Progenitor cell of endocrine pancreas (in vitro differentiated cells): ENCODE measurements at places on chromosomes 12 and 14.
A peak's percentile ranks its signal among the peaks of the same experiment; 100 is the strongest.

DNA sequence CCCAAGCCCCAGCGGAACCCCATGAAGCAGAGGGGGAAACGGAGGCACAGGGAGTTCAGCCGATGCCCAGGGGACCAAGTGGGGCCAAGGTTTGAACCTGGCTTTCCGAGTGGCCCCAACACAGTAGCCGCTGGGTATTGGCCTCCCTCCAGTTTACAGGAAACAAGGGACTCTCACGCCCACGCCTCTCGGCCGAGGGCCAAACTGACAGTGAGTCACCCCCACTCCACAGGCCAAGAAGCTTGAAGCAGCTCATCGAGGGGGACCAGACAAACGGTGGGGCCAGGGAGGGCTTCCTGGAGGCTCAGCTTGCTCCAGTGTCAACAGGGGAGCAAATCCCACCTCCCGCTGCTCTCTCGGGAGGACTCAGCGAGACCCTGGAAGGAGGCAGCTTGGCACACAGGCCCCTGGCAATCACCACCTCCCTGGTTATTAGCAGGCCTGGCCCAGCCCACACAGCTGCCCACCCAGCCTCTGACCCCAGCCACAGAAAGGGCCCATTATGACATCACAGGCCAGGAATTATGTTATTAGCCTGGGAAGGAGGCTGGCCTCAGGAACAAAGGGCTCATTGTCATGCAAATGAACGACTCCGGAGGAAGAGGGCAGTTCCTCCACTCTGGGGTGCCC is 54.6 kb downstream of the NCOR2 start:
- no peak overlapping the region for H3K4me3 ChIP-seq
- no peaks in the 10 kb centered on the region for H3K27me3 ChIP-seq
- DNase-seq = no peak
- H3K4me1 ChIP-seq = peaks cover 29% of the 10 kb centered on the region
- peak overlapping the region; percentile 95 for H3K27ac ChIP-seq

- H3K27ac ChIP-seq = no peak overlapping the region
- H3K4me3 ChIP-seq = no peak overlapping the region
- no peaks in the 10 kb centered on the region for H3K36me3 ChIP-seq
- DNase-seq = no peak
- no peaks in the 10 kb centered on the region for H3K27me3 ChIP-seq
These were observed 26.1 kb upstream of the BHLHE41 start for GRCh38 chr12:26150736-26151450.

- no peak overlapping the region for H3K27ac ChIP-seq
- no peak overlapping the region for H3K4me3 ChIP-seq
- H3K36me3 ChIP-seq = no peaks in the 10 kb centered on the region
These were observed 19.2 kb upstream of the OAS1 start for GRCh38 chr12:112887550-112887949.

DNA sequence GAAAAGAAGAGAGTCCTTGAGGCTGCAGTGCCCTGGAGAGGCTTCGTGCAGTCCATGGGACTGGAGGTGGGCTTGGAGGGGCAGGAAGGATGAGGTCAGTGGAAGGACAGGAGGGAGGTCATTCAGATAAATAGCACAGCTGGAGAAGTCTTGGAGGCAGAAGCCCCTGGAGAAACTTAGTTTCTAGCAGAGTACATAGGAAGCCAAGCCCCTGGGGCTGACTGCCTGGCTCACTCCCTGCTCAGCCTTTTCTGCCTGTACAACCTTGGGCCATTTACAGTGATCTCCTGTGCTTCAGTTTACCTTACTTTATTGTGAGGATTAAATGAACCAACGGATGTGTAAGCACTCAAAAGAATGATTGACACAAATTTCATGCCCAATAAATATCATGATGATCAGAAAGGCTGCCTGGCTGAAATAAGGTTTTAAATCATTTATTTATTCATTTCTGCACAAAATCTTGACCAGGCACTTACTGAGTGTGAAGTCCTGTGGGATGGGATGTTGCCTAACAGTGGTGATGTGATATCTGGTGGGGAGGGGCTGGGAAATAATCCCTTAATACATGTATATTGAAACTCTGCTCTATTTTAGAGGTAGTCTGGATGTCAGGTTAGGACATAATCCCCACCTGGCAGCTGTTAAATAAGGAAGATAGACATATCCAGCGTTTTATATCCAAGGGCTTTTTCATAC is 54.3 kb downstream of the PLEKHG7 start:
- no peak overlapping the region for H3K27ac ChIP-seq
- no peaks in the 10 kb centered on the region for H3K4me1 ChIP-seq
- H3K4me3 ChIP-seq = no peak overlapping the region
- no peak for DNase-seq
- no peaks in the 10 kb centered on the region for H3K36me3 ChIP-seq

DNA sequence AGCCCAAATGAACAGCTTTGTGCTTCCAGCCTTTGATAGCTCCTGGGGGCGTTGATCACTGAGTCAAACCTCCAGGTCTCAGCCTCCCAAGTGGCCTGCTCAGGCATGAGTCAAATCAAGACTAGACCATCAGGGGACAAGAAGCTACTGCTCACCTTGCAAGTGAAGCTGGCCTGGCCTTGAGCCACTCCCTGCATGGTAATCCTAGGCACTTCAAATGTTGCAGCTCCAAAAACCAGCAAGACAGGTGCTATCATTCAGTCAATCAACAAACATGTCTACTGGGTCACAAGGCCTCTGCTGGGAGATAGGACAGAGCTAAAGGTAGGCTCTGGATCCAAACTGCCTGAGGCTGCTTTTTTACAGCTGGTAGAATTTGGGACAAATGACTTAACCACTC is 33.1 kb upstream of the NOS1 start:
- peaks cover 45% of the 10 kb centered on the region for H3K27me3 ChIP-seq
- no peaks in the 10 kb centered on the region for H3K4me1 ChIP-seq
- no peak for DNase-seq

DNA sequence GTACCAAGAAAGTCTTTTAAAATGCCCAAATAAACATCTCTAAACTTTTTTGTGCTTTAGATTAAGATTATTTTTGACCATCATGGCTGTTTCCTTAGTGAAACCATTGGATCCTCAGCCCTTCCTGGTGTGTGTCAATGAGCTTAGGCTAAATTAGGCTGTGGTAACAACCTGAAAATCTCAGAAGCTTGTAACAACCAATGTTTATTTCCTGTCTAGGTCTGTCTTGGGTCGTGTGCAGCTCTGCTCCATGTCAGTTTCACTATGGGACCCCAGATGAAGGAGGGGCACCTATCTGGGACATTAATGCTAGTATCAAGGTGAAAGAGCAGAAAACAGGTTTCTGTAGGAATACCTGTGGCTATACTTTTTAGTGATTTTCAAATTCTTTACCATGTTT is 49.9 kb downstream of the KCNMB4 start:
- H3K27me3 ChIP-seq = no peaks in the 10 kb centered on the region
- H3K27ac ChIP-seq = no peak overlapping the region
- no peak for DNase-seq
- H3K4me3 ChIP-seq = no peak overlapping the region
- no peaks in the 10 kb centered on the region for H3K4me1 ChIP-seq

- H3K27me3 ChIP-seq = peaks cover under 1% of the 10 kb centered on the region
- peaks cover 2% of the 10 kb centered on the region for H3K4me1 ChIP-seq
- H3K36me3 ChIP-seq = no peaks in the 10 kb centered on the region
- DNase-seq = no peak
- no peak overlapping the region for H3K4me3 ChIP-seq
These were observed 19.6 kb downstream of the APOBEC1 start for GRCh38 chr12:7646178-7646475.

DNA sequence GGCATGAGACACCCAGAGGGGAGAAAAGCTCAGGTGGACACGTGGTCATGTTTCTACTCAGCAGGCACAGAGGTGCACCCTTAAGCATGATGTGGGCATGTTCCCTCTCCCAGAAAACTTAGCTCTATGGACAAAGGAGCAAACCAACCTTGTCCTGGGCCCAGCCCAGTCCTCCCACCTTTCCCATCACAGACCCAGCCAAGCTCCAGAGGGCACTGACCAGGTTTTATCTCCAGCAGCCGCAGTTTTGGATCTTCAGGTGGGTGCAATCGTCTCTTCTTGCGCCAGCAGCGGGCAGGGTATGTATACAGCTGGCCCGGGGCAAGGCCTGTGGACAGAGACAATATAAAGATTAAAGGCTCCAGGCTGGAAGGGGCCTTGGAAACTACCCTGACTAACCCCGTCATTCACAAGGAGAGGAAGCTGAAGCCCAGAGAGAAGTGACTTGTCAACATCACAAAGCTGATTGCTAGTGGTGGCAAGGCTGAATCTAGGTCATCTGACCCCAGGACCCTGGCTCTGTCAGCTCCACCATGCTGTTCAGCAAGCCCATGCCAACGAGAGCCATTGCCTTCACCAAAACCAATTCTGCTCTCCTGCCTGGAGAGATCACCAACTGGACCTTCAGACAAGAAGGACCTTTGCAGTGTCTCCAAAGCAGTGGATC is 140.7 kb downstream of the DPF3 start:
- H3K4me1 ChIP-seq = no peaks in the 10 kb centered on the region
- no peaks in the 10 kb centered on the region for H3K27me3 ChIP-seq
- H3K36me3 ChIP-seq = peaks cover 4% of the 10 kb centered on the region
- DNase-seq = no peak
- H3K4me3 ChIP-seq = no peak overlapping the region

GRCh38 chr14:75823334-75823733 is 158.5 kb downstream of the TGFB3 start:
- peaks cover 22% of the 10 kb centered on the region for H3K4me1 ChIP-seq
- H3K4me3 ChIP-seq = no peak overlapping the region
- H3K27me3 ChIP-seq = no peaks in the 10 kb centered on the region
- no peak overlapping the region for H3K27ac ChIP-seq

- no peak overlapping the region for H3K27ac ChIP-seq
- H3K27me3 ChIP-seq = no peaks in the 10 kb centered on the region
- DNase-seq = no peak
- no peaks in the 10 kb centered on the region for H3K36me3 ChIP-seq
- H3K4me3 ChIP-seq = no peak overlapping the region
These were observed 66.7 kb downstream of the RESF1 start for GRCh38 chr12:32025906-32026305.

DNA sequence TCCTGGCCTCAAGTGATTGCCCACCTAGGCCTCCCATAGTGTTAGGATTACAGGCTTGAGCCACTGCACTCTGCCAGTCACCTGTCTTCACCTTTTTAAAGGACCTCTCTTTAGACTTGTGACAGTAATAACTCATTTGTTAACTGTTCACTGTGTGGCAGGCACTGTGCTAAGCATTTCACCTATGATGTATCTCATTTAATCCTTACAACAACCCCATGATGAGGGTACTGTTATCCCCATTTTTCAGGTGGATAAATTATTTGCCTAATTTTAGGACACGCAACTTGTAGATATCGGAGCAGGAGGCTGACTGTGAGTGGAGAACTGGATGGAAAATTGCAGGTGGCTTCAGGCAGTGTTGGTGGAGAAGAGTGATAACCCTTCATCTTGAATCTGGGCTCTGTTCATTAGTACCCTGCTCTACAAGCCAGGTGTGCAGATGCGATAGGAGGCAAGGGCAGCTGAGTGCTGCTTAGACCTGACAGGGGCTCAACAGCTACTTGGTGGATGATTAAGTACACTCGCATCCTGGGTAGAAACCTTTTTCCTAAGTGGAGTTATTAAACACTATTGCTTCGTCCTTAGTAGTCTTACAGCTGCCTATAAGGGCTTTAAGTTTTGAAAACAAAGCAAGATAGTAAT is 2.7 kb downstream of the TCTN1 start:
- no peaks in the 10 kb centered on the region for H3K27me3 ChIP-seq
- H3K4me1 ChIP-seq = peaks cover 3% of the 10 kb centered on the region
- H3K4me3 ChIP-seq = no peak overlapping the region
- peaks cover 4% of the 10 kb centered on the region for H3K36me3 ChIP-seq
- no peak for DNase-seq
- no peak overlapping the region for H3K27ac ChIP-seq

GRCh38 chr12:57993834-57994233 is 52.5 kb downstream of the ATP23 start:
- no peak overlapping the region for H3K4me3 ChIP-seq
- no peak for DNase-seq
- H3K4me1 ChIP-seq = no peaks in the 10 kb centered on the region
- no peaks in the 10 kb centered on the region for H3K27me3 ChIP-seq

GRCh38 chr12:49131894-49132461 is 783 bp upstream of the TUBA1B start:
- DNase-seq = no peak
- peak overlapping the region; percentile 25 for H3K27ac ChIP-seq
- H3K36me3 ChIP-seq = peaks cover 27% of the 10 kb centered on the region
- peak overlapping the region; percentile 72 for H3K4me3 ChIP-seq

GRCh38 chr14:78253986-78254385 is 83.8 kb downstream of the NRXN3 start:
- H3K27ac ChIP-seq = no peak overlapping the region
- H3K36me3 ChIP-seq = no peaks in the 10 kb centered on the region
- DNase-seq = no peak
- peaks cover 6% of the 10 kb centered on the region for H3K27me3 ChIP-seq

DNA sequence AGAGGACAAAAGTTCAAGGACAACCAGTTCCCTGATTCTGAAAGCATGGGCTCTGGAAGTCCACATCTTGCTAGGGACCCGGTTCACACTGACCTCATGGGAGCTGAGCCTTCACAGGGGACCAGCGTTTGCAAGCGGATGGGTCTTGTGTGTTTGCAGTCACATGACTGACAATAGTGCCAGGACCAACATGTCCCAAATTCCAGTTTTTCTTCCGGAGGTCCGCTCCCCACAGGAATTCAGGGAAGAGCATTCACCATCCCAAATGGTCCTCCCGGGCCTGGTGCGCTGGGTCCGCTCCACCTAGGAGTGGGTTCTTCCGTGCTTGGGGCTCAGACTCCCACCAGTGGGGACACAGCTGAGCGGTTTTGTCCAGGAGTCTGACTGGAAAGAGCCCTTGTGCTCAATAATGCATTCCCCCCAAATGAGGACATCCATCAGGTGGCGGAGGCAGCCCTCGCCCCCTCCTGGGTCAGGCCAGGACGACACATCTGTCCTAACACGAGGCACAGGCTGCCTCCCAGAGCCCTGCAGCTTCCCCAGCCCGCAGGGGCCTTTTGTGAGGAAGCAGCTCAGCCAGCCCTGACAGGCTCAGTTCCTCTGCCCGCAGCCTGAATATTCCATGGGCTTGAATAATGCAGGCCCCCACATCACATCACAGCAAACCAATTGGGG is 91.8 kb upstream of the BCL11B start:
- H3K36me3 ChIP-seq = no peaks in the 10 kb centered on the region
- no peak overlapping the region for H3K4me3 ChIP-seq
- no peaks in the 10 kb centered on the region for H3K4me1 ChIP-seq

DNA sequence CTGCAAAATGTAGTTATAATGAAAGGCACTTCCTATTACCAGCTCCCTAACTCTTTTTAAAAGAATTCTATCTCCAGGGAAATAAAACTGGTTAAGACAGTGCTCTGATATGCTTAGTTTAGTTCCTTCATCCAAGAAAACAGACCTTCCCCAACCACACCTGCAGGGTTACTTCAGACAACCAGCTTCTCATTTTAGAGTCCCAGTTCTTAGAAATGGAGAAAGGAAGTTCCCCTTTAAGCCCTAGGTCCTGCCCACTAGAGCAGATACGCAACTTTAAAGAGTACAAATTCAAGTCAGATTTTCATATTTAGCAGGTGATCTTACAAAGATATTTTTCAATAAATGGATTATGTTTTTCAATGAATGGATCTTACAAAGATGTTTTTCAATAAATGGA is 4.4 kb upstream of the WSB2 start:
- H3K36me3 ChIP-seq = peaks cover 9% of the 10 kb centered on the region
- peaks cover 18% of the 10 kb centered on the region for H3K4me1 ChIP-seq
- no peaks in the 10 kb centered on the region for H3K27me3 ChIP-seq
- no peak overlapping the region for H3K27ac ChIP-seq
- no peak overlapping the region for H3K4me3 ChIP-seq
